ENCODE measurements at places on chromosomes 4 and X. TPM values are rescaled to one million over a fixed set of nuclear protein-coding genes. Genes with fewer than 3 reads are reported as not detected.

The SSX2 gene
- not detected for total RNA-seq

The GPC4 gene
- total RNA-seq: 0.76 TPM

The RAB9B gene
- total RNA-seq: 2.1 TPM

The MUC7 gene
- total RNA-seq: not detected

The LEF1 gene
- 2.4 TPM for total RNA-seq

The ARHGAP36 gene
- not detected for total RNA-seq

The UBA6 gene
- 145 TPM for total RNA-seq

The SRP72 gene
- 106 TPM for total RNA-seq

The FIP1L1 gene
- 106 TPM for total RNA-seq

The USP26 gene
- not detected for total RNA-seq

The TRIM61 gene
- 1.3 TPM for total RNA-seq

The TMEM156 gene
- total RNA-seq: not detected

The FUNDC1 gene
- 21.0 TPM for total RNA-seq

The ABCE1 gene
- 118 TPM for total RNA-seq

Data from articular chondrocyte of knee joint (primary cell).